ENCODE measurements at places on chromosomes 4 and X.
A peak's percentile ranks its signal among the peaks of the same experiment; 100 is the strongest.

DNA sequence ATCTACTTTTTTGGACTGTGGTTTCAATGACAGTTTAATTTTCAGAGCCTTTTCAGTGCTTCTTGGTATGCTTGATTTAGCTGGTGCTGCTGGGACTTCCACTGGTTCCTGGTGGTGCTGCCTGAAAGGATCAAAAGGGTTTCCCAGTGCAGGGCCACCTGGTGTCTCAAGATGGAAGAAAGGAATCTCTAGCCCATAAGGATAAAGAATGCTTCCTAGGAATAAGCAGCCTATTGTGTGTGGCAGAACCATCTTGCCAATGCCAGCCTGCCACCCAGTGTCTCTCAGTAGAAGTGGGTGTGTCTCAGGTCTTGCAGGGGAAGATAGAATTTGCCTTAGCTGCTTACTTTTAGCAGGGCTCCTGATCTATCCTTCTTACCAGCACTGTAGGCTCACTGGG, 15.0 kb upstream of the RAI2 start:
- DNase-seq, result no peak

DNA sequence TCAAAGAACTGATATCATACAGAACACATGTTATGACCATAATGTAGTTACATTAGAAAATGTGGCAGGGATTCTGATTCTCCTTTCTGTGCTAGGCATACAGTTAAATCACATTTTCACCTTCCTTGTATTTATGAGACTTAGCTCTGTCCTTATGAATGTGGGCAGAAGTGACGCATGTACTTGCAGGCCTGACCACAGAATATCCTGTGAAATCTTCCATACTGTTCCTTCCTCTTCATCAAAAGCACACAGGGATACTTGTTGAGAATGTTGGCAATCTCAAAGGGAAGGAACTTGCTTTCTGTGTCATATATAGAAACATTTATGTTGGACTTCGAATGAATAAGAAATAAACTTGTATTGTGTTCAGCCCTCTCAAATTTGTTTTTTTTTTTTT, 17.2 kb upstream of the MYOZ2 start:
- no peak for DNase-seq

GRCh38 chr4:16225167-16225862, 956 bp downstream of the TAPT1 start:
- no peak for DNase-seq

DNA sequence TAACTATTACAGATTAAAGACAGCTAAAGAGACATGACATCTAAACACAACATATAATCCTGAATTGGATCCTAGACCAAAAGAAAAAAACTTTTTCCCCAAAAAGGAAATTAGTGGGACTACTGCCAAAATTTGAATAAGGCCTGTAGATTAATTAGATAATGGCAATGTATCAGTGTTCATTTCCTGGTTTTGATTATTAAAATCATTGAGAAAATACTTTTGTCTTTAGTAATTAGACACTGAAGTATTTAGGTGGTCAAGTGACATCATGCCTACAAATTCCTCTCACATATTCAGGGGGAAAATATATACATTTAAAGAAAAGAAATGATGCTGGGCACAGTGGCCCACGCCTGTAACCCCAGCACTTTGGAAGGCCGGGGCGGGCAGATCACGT, 10.4 kb upstream of the USO1 start:
- DNase-seq, result no peak

DNA sequence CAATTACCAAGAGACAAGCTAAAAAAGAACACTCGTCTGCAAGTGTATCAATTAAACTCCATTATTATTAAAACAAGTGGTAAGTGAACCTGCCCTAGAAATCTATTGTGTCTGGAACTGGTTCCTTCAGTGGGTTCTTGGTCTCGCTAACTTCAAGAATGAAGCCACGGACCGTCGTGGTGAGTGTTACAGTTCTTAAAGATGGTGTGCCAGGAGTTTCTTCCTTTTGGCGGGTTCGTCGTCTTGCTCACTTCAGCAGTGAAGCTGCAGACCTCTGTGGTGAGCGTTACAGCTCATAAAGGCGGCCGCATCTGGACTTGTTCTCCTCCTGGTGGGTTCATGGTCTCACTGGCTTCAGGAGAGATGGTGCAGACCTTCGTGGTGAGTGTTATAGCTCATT, 231.8 kb downstream of the GRID2 start:
- DNase-seq, result no peak

- no peak for DNase-seq
Measured at GRCh38 chrX:18616688-18617406, 55.1 kb downstream of the RS1 start.

DNA sequence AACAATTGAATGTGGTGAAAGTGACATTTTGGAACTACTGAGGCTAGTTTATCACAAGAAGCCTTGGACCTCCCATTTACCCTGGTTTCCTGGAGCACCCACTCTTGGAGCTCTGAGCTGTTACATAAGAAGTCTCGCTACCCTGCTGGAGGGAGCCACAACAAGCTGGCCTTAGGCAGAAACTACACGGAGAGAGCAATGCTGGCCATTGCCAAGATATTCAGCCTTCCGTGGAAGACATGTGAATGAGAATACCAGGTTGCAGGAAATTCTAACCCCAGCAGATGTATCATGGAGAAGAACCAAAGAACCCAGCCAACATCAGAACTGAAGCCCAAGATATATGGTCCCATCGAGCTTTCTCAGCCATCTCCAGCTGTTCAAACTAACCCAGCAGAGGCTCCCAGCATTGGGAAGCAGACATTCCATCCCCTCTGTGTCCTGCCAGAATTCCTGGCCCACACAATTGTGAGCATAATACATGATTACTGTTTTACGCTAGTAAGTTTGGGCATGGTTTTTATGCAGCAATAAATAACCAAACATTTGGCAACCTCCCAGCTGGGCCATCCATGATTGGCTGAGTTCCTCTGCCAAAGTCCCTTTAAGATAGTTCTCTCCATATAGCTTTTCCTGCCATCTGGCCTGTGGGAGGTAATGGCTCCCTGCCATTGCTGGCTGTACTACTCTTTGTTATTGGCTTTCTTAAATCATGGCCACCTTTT, 17.9 kb upstream of the PDE5A start:
- no peak for DNase-seq

DNA sequence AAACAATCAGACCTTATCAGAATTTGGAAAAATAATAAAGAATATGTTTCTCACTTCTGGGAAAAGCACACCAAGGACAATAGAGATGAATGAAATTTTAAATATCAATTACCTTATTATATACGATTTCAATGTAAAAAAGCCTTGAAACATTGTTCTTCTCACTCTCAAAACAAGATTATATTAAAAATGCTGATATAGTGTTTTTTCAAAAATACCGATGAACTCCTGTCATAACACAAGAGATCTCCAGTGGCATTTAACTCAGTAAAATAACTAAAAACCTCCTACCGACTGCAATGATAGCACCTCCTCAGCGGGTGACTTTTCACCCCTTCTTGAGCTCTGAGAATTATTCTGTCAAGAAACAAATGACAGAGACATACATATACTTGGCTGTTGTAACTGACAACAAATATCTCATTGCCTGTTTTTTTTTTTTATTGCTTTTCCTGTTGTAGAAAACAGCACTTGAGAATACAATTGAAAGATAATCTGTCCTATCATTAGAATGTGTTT, 1237.3 kb downstream of the C4orf33 start:
- DNase-seq, result no peak

DNA sequence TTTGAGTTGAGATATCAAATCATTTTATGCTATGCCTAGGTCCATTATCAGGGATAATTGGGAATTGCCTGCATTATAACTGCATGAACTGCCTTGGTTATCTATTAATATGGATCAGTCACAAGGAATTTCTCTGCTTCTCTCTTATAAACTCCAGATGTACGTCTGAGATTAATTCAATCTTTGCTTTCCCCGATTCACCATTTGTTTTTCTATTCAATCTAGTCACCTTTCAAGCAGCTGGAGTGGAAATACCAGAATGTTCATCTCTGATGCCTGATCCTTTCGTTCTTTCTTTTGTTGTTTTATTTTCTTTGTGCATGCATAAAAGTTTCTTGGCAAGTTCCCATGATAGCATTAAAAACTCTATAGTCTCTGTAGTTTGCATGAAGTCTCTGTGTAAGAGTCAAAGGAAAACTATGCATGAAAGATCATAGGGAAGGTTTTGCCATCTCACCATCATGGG, 22.6 kb downstream of the SYNPO2 start:
- no peak for DNase-seq

DNA sequence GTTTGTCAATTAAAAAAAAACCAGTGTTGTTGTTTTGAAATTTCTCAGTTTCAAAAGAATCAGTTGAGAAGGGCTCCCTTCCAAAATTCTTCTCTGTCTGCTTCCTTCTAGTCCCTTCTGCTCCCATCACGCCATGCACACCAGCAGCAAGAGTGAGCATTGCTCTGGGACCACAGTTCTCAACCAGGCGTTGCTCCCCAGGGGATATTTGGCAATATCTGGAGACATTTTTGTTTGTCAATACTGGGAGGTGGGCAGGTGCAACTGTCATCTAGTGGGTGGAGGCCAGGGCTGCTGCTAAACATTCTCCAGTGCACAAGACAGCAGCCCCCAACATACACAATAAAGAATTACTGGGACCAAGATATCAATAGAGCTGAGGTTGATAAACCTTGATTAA, 74.8 kb upstream of the EGFL6 start:
- no peak for DNase-seq

DNA sequence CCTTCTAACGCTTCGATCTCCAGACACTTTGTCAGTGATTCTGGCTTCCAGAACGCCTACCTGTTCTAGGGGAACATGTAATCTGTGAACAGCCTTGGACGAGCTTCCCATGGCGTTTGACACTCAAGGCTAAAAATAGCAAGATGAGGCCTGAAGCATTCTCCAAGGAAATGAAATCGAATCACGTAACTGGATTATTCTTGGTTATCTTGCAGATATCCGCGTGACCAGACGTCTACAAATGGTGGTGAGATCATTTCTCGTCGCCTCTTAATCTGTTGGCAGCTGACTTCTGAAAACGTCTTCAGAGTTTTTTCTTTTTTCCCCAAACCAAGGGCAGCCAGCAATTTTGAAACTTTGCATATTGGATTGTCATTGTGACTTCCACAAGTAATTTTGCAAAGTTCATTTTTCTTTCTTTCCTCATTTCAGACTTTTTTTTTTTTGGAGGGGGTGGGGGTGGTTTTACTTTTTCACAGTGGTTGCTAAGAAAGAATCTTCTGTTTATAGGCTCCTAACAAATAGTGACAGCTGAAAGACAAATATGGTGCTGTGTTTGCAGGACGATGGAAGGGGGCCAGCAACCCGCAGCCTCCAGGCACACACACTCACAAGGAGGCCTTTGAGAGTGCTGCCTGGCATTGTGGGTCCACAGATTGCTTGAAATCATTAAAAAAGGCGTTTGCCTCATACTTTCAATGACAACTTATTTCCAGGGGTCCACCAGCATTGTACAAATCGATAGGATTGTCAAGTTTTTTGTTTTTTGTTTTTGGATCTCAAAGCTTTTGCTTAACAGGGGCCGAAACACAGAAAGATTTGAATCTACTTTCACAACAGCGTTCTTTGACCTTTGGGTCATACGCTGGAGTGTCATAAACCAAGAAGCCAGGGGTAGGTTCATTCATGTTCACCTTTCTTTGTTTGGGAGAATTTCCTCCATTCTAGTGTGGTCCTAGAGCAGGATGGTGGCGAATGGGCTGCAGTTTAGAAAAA, 32.4 kb upstream of the PDLIM3 start:
- no peak for DNase-seq

DNA sequence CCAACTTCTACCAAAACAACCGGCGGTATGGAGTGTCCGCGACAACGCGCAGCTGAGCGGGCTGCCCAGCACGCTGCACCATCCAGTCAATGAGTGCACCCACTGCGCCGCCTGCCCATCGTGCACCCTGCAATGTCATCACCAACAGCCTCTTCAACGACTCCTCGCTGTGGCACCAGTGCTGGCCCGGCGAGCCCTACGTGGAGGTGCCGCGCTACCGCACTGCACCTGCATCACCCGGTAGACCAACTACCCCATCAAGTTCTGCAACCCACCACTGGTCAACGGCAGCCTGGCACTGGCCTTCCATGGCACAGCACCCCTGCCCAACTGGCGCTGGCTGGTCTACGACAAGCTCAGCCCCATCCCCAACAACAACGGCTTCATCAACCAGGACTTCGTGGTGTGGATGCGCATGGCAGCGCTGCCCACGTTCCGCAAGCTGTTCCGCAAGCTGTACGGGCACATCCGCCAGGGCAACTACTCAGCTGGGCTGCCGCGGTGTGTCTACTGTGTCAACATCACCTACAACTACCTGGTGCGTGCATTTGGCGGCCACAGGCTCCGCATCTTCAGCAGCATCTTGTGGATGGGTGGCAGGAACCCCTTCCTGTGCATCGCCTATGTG, 42.8 kb downstream of the IL13RA1 start:
- DNase-seq, result no peak

- no peak for DNase-seq
Measured at GRCh38 chrX:132031867-132032266, 8.8 kb downstream of the STK26 start.

- peak; percentile 66 for DNase-seq
Measured at GRCh38 chr4:140851032-140851636, 94.9 kb upstream of the TBC1D9 start.

DNA sequence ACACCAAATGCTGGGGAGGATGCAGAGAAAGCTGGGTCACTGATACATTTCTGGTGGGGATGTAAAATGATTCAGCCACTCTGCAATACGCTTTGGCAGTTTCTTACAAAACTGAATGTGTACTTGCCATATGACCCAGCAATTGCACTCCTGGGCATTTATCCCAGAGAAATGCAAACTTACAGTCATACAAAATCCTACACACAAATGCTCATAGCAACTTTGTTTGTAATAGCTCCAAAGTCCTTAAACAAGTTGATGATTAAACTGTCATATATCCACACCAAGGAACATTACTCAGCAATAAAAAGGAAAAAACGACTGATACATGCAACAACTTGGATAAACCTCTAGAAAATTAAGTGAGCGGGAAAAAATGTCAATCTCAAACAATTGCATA, 12.3 kb downstream of the MID1 start:
- DNase-seq, result no peak

DNA sequence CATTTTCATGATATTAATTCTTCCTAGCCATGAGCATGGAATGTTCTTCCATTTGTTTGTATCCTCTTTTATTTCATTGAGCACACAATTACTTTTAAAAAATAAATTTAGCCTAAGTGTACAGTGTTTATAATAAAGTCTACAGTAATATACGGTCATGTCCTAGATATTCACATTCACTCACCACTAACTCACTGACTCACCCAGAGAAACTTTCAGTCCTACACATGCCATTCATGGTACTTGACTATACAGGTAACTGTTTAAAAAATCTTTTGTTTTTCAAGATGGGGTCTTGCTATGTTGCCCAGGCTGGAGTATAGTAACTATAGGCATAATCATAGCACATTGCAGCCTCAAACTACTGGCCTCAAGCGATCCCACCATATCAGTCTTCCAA, 348.1 kb downstream of the RAPGEF2 start:
- no peak for DNase-seq

DNA sequence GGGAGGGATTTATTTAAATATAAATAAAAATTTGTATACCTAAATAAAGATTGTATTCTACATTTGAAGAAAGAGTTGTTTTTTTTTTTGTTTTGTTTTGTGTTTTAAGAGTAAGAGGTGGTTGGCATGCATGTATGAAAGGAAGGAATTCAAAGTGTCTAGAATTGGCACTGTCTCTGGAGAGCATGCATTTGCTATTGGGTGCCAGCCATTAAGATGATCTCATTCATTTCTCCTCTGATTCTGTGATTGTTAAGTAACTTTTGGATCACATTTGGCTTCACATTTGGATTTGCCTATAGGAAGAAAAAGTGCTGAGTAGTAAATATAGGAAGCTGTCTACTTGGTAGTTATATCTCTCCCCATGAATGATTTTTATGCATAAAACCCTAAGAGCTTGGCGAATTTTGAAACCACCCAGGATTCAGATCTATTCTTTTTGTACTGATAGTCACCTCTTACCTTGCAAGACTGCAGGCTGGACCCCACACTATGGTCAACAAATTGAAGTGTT, 7.8 kb upstream of the BOD1L1 start:
- DNase-seq, result no peak
